ENCODE measurements at places on chromosomes 3 and 15. TPM values are rescaled to one million over a fixed set of nuclear protein-coding genes. Genes with fewer than 3 reads are reported as not detected.

CD200R1 gene
- not detected for total RNA-seq

ARNT2 gene
- 22.0 TPM for total RNA-seq

LYZL4 gene
- total RNA-seq = not detected

COLQ gene
- total RNA-seq = 0.09 TPM

PLA2G4E gene
- not detected for total RNA-seq

EOMES gene
- 0.35 TPM for total RNA-seq

NR2F2 gene
- total RNA-seq = 39.2 TPM

TNFSF10 gene
- not detected for total RNA-seq

MESP1 gene
- total RNA-seq = 0.26 TPM

ARHGEF3 gene
- 7.3 TPM for total RNA-seq

STAC gene
- 2.1 TPM for total RNA-seq

GPR160 gene
- total RNA-seq = 0.09 TPM

ATXN7 gene
- total RNA-seq = 8.9 TPM

AADACL2 gene
- total RNA-seq = not detected

C2CD4A gene
- 0.12 TPM for total RNA-seq

HIGD2B gene
- not detected for total RNA-seq
